ENCODE measurements at places on chromosomes 2 and 18.

- peak; percentile 18 for DNase-seq
These were observed 59.3 kb downstream of the KDM3A start for GRCh38 chr2:86500325-86501083.

GRCh38 chr18:13548106-13548819 is 178.1 kb downstream of the FAM210A start:
- DNase-seq: no peak

DNA sequence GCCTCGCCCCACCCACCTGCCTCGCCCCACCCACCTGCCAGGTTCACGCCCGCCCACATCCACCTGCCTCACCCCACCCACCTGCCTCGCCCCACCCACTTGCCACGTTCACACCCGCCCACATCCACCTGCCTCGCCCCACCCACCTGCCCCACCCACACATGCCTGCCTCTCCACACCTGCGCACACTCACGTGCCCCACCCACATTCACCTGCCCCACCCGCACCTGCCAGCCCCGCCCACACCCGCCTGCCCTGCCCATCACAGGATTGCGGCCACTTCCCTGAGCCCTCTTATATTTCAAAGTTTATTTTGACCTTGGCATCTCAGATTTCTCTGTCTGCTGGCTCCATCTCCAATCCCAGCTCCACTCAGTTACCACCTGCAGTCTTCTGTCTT is 217.5 kb upstream of the SOX11 start:
- no peak for DNase-seq

DNA sequence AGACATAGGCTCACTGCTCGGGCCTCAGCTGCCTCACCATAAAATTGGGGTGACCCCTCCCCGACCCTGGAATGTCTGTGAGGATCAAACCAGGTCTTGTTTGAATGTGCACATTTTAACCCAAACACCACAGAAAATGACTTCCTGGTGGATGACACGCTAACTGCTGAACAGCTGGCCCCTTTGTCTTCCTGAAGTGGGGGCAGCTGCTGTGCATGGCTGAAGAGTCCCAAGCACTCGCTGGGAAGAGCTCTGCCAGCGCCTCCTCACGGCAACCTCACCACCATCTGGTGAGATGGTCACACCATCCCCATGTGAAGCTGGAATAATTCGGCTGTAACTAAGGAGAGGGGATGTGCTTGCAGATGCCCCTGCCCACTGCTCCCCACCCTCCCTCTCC is 34.0 kb downstream of the AQP12A start:
- no peak for DNase-seq

DNA sequence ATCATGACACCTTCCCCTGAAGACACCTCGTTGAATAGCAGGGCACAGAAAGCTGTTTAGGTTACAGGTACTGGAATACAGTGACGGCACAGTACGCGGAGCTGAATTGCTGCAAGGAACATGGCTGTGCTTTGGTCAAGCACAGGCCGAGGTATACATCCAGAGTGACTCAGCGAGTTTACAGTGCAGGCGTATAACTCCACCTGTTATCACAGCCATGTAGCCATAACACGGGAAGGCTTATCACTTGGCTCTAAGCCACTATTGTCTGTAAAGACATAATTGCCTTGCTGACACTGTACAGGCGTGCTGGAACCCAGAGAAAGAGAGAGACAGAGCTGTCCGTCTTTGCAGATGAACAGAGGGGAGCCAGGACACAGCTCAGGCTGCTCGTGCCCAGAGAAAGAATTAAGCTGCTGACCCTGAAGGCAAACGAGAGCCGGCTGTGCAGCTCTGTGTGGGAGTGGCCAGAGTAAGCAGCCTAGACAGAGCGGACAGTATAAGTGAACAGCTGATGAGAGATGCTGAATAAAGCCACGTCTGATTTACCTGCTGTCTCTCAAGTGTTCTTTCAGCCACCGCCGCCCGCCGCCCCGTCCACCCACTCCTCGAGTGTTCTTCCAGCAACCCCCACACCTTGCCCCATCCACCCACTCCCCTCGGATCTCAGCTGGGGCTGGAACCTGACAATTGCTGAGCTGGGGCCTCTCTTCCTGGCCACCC is 87.3 kb upstream of the PPP1CB start:
- peak; percentile 89 for DNase-seq

DNA sequence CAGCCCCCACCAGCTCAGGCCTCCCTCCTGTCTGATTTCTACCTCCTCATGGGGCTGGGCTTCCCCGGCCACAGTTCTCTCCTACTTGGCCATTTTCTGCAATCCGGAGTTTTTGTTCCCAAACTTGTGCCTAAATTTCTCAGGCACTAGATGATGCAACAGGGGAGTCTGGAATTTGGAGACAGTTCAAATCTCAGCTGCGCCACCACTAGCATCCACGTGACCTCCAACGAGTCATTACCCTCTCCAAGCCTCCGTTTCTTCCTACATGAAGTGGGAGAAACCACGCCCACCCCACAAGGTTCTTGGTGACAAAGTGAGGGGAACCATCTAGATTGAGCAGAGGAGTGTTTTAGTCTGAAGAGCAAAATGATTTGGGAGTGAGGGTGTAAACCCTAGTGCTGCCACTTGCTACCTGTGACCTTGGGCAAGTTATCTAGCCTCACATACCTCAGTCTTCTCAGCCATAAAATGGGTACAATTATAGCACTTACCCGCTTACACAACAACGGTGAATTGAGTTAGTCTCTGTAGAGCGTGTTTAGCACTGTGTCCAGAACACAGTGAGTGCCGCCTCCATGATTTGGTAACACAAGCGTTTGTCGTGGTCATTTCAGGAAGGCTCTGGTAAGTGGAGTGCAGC is 61.4 kb upstream of the ASAP2 start:
- no peak for DNase-seq

GRCh38 chr2:124286089-124286783 is 261.1 kb downstream of the CNTNAP5 start:
- no peak for DNase-seq

GRCh38 chr2:23363268-23363667 is 21.7 kb upstream of the KLHL29 start:
- DNase-seq: no peak
